Common myeloid progenitor, CD34-positive (primary cell): ENCODE measurements at places on chromosomes 1 and 21.

DNA sequence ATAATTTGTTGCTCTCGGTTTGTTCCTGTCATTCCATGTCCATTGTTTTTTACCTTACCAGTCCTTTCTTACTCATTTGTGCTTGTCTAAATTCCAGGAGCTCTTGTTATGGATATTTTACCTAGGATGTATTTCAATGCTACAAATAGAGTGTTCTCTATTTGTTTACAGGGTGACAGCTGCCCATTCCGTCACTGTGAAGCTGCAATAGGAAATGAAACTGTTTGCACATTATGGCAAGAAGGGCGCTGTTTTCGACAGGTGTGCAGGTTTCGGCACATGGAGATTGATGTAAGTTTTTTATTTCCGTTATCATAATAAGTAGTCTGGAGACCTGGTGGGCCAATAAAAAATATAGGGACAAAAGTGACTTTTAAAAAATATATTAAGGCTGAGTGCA, 23.0 kb downstream of the ZBED6 start:
- no peaks in the 10 kb centered on the region for H3K4me1 ChIP-seq
- no peak overlapping the region for H3K4me3 ChIP-seq
- no peaks in the 10 kb centered on the region for H3K27me3 ChIP-seq
- H3K36me3 ChIP-seq: peaks cover 80% of the 10 kb centered on the region

DNA sequence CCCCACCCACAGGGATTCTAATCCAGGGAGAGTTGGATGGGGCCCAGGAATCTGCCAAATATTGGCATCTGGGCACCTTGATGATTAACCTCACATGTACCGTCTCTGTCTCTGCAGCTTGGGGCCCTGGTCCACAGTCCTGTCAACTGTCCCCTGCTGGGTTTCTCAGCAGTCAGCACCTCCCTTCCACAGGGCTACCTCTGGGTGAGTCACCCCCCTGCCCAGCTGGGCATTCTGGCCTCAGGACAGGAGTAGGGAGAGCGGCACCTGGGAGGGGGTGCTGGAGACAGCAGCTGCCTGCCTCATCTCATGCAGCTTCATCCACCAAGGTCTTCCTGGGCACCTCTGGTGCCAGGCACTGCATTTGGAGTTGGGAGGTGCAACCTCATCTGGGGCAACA, 100.6 kb upstream of the ACTL8 start:
- no peak overlapping the region for H3K4me3 ChIP-seq
- no peak for DNase-seq
- no peaks in the 10 kb centered on the region for H3K4me1 ChIP-seq
- no peaks in the 10 kb centered on the region for H3K36me3 ChIP-seq

GRCh38 chr1:40141878-40142535, 19.2 kb upstream of the RLF start:
- H3K4me1 ChIP-seq: no peaks in the 10 kb centered on the region
- no peaks in the 10 kb centered on the region for H3K36me3 ChIP-seq
- H3K27ac ChIP-seq: no peak overlapping the region
- no peak for DNase-seq
- H3K27me3 ChIP-seq: no peaks in the 10 kb centered on the region
- H3K4me3 ChIP-seq: no peak overlapping the region

GRCh38 chr1:245809361-245809760, 654.6 kb downstream of the KIF26B start:
- no peak for DNase-seq
- no peaks in the 10 kb centered on the region for H3K27me3 ChIP-seq
- no peak overlapping the region for H3K4me3 ChIP-seq
- H3K4me1 ChIP-seq: peaks cover 31% of the 10 kb centered on the region
- H3K27ac ChIP-seq: no peak overlapping the region

GRCh38 chr1:37040261-37040660, 5.9 kb upstream of the GRIK3 start:
- peaks cover 15% of the 10 kb centered on the region for H3K4me1 ChIP-seq
- H3K4me3 ChIP-seq: no peak overlapping the region
- peaks cover 9% of the 10 kb centered on the region for H3K27me3 ChIP-seq
- no peak overlapping the region for H3K27ac ChIP-seq
- no peak for DNase-seq

DNA sequence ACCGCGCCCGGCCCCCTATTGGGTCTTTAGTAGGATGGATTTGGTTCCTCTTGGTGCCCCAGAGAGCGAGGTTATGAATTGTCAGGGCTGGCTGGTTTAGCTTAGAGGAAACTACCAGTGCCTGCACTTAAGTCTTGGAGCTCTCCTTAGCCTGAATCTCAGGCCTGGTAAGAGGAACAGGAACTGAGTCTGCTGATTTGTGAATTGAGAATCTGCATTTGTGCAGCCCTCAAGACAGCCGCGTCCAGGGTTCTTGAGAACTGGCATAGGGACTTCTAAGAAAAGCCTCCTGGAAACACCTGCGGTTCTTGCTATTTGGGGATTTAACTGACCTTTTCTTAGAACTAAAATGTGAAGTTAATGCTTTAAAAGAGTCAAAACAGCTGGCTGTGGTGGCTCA, 1.7 kb downstream of the NECAP2 start:
- H3K27me3 ChIP-seq: no peaks in the 10 kb centered on the region
- no peak for DNase-seq
- peaks cover 14% of the 10 kb centered on the region for H3K36me3 ChIP-seq
- no peak overlapping the region for H3K4me3 ChIP-seq
- H3K4me1 ChIP-seq: no peaks in the 10 kb centered on the region

GRCh38 chr1:40944326-40944725, 35.2 kb upstream of the CTPS1 start:
- H3K4me1 ChIP-seq: peaks cover 7% of the 10 kb centered on the region
- H3K27me3 ChIP-seq: no peaks in the 10 kb centered on the region
- no peak overlapping the region for H3K4me3 ChIP-seq

DNA sequence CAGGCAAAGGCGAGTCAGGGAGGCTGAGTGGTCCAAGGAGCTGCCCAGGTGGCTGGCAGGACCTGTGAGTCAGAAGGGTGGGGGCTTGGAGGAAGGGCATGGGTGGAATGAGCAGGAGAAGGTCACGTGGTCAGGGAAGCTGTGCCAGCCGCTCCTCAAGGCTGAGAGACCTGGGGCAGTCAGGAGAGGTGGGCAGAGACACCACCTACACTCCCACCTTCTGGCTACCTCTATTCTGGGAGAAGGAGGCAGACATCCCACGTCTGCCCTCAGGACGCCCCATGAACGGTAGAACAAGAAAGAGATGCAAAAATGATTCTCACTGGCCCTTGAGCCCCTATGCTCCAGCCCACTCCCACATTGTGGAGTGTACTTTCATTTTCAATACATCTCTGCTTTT, 151.8 kb upstream of the RAB4A start:
- H3K4me1 ChIP-seq: peaks cover 2% of the 10 kb centered on the region
- no peak overlapping the region for H3K4me3 ChIP-seq
- no peak for DNase-seq
- H3K27me3 ChIP-seq: no peaks in the 10 kb centered on the region
- H3K36me3 ChIP-seq: no peaks in the 10 kb centered on the region

DNA sequence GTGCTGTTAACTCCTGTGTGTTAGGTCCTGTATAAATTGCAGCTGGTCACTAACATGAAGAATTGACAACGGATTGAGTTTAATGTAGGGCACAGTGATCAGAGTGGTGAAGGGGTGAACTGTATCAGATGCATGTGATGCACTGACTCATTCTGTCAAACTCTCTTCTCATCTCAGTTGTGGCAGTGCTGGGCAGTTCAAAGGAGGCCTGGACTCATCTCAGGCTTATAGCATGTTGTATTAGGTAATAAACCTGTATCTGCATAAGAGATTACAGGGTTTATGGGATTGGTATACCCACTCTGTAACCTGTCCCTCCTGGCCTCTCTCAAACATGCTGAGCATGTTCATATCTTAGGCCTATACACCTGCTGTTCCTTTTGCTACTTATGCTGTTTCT, 12.4 kb upstream of the GBP3 start:
- no peaks in the 10 kb centered on the region for H3K4me1 ChIP-seq
- H3K27me3 ChIP-seq: no peaks in the 10 kb centered on the region
- H3K36me3 ChIP-seq: no peaks in the 10 kb centered on the region
- DNase-seq: no peak
- no peak overlapping the region for H3K27ac ChIP-seq

GRCh38 chr1:178500091-178500770, 3.5 kb upstream of the CLEC20A start:
- no peak overlapping the region for H3K27ac ChIP-seq
- H3K36me3 ChIP-seq: no peaks in the 10 kb centered on the region
- no peaks in the 10 kb centered on the region for H3K27me3 ChIP-seq

- no peak overlapping the region for H3K27ac ChIP-seq
- no peak overlapping the region for H3K4me3 ChIP-seq
- H3K4me1 ChIP-seq: no peaks in the 10 kb centered on the region
- no peaks in the 10 kb centered on the region for H3K36me3 ChIP-seq
Observed at GRCh38 chr1:152747831-152748230, 10.0 kb upstream of the KPRP start.

- H3K27me3 ChIP-seq: no peaks in the 10 kb centered on the region
- no peak overlapping the region for H3K27ac ChIP-seq
- no peak for DNase-seq
- H3K36me3 ChIP-seq: no peaks in the 10 kb centered on the region
- peaks cover 14% of the 10 kb centered on the region for H3K4me1 ChIP-seq
Observed at GRCh38 chr1:179817789-179818188, 59.8 kb downstream of the TOR1AIP2 start.

- no peaks in the 10 kb centered on the region for H3K4me1 ChIP-seq
- no peaks in the 10 kb centered on the region for H3K27me3 ChIP-seq
- no peak for DNase-seq
- no peaks in the 10 kb centered on the region for H3K36me3 ChIP-seq
Observed at GRCh38 chr1:233884461-233885151, 19.9 kb upstream of the SLC35F3 start.

- H3K36me3 ChIP-seq: no peaks in the 10 kb centered on the region
- H3K4me1 ChIP-seq: no peaks in the 10 kb centered on the region
- H3K27me3 ChIP-seq: no peaks in the 10 kb centered on the region
- H3K27ac ChIP-seq: no peak overlapping the region
Observed at GRCh38 chr1:14247666-14248065, 350.8 kb upstream of the KAZN start.

DNA sequence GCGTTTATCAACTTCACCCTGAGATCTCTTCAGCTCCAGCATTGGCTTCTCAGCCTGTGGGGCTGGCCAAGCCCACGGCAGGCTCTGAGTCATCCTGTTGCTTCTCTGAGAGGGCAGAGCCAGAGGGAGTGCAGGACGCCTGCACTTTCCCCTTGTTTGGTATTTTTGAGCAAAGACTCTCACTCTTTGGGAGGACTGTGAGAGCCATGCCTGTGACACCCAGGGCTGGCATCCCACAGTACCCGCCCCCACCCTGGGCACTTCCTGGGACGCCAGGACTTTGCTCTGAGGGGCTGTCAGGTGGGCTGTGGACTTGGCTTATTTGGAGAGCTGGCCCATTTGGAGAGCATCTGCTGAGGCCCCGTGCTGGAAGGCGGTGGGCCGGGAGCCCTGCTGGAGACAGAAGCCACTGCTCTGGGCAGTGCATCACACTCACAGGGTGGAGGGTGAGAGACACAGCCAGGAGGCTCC, 37.4 kb downstream of the VANGL1 start:
- H3K27me3 ChIP-seq: no peaks in the 10 kb centered on the region
- H3K27ac ChIP-seq: no peak overlapping the region
- peaks cover 10% of the 10 kb centered on the region for H3K4me1 ChIP-seq
- peaks cover 2% of the 10 kb centered on the region for H3K36me3 ChIP-seq
- H3K4me3 ChIP-seq: no peak overlapping the region

DNA sequence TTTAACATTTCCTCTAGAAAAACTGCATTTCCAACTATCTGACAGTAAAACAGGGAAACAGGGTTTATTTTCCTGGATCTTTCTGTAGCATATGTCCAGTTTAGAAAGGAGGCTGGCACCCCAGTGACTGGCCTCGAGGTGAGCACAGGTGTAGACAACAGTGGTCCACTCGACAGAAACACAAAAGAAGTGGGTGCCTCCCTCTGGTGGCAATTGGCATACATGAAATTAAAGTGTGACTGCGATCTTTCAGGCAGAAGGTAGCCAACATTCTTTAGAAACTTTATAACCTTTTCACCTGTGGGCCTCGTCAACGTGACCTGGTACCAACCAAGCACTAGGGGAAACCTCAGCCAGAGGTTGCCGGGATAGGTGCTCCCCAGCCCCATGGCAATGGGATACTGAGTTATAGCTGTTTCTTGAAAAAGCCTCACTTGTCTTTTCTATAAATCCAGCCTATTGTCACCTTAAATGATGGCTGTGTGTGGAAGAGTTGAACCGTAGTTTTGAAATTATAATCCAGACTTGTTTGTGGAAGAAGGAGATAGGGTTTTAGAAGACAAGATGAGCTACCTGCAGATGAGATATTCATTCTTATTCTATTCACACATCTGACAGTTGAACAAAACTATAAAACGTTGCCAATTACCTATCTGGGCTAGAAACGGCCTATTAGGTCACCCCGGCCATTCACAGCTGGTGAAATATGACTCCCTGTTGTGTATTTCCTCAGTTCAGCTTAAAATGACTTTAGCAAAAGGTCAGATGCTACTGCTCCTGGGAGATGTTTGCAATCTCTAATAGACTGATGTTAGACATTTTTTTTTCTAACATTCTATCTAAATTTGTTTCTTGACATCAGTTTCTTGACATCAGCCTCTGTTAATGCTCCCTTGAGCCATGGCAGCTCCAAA, 44.3 kb downstream of the PCP4 start:
- H3K27ac ChIP-seq: no peak overlapping the region
- H3K36me3 ChIP-seq: no peaks in the 10 kb centered on the region
- DNase-seq: no peak
- no peak overlapping the region for H3K4me3 ChIP-seq
- no peaks in the 10 kb centered on the region for H3K4me1 ChIP-seq

GRCh38 chr1:21319447-21320407, 29.5 kb upstream of the ECE1 start:
- peaks cover 29% of the 10 kb centered on the region for H3K4me1 ChIP-seq
- no peak for DNase-seq
- no peaks in the 10 kb centered on the region for H3K36me3 ChIP-seq
- H3K4me3 ChIP-seq: no peak overlapping the region
- H3K27ac ChIP-seq: no peak overlapping the region

- no peaks in the 10 kb centered on the region for H3K36me3 ChIP-seq
- H3K4me1 ChIP-seq: peaks cover 3% of the 10 kb centered on the region
- no peaks in the 10 kb centered on the region for H3K27me3 ChIP-seq
- H3K4me3 ChIP-seq: no peak overlapping the region
Observed at GRCh38 chr1:9161963-9162362, 33.1 kb upstream of the GPR157 start.

DNA sequence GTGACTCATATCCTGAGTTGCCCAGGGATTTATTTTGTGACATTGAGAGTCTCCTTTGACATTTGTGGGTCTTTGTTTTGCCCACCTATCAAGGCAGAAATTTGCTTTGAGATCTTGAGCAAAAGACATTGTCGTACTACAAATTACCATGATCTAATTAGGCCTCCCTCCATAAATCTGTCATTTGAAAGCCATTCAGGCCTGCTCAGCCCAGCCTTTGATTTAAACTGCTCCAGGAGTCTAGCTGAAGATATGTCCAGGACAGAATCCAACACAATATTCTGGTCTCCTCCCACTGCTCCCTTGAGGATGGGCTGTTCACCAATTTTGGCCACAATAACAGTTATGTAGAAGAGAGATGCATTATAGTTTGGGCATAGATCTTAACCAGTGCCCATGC, 86.7 kb downstream of the PROX1 start:
- no peaks in the 10 kb centered on the region for H3K36me3 ChIP-seq
- no peak for DNase-seq
- no peaks in the 10 kb centered on the region for H3K4me1 ChIP-seq
- H3K27me3 ChIP-seq: no peaks in the 10 kb centered on the region
